Natural killer cell treated with Interleukin-12 subunit alpha and Interleukin-12 subunit beta and Interleukin-15 and Interleukin-18, amount 100 ng/mL, for 72 hours (primary cell): ENCODE measurements at places on chromosomes 11 and 22.

GRCh38 chr11:102320679-102321078, 3.4 kb downstream of the BIRC3 start:
- no peak for DNase-seq

- DNase-seq = no peak
Measured at GRCh38 chr11:134349109-134349801, 17.5 kb downstream of the GLB1L2 start.

DNA sequence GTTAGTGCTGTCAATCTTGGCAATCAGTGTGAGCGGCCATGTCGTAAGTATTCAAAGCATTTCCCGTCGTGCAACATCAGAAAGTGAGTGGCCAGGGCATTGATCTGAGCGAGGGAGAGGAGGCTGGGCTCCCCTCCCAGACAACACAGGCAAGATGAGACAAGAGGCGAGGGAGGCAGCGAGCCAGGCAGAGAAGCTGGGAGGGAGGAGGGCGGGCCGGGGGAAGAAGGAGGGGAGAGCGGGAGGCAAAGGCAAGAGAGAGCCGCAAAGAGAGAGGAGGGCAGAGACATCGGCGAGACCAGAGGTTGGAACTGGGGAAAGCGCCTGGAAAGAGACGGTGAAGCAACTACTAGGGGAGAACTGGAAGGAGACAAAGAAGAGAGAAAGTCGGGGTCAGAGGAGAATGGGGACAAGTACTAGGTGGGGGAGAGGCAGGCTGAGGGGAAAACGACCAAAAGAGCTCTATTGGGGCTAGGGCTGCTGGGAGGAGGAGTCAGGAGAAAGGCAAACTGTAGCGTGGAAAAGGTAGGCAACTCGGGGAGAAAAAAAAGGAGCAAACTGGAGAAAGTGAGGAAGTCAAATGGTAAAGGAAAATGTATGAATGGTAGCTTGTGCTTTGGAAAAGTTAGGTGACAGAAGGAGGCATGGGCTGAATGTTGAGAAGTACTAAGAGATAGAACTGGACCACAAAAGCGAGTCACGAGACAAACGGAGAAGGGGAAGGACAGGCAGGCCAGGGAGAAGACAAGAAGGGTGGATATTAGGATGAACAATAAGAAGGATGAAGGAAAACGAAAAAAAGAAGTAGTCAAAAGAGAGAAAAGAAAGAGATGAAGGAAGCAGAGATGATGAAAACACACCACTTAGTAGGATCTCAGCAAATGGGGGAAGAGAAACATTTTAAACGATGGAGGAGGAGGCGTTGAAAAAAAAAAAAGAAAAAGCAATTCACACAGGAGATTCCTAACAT, 130.5 kb upstream of the C11orf58 start:
- DNase-seq = no peak

GRCh38 chr11:70601861-70602538, 203.7 kb downstream of the CTTN start:
- no peak for DNase-seq

DNA sequence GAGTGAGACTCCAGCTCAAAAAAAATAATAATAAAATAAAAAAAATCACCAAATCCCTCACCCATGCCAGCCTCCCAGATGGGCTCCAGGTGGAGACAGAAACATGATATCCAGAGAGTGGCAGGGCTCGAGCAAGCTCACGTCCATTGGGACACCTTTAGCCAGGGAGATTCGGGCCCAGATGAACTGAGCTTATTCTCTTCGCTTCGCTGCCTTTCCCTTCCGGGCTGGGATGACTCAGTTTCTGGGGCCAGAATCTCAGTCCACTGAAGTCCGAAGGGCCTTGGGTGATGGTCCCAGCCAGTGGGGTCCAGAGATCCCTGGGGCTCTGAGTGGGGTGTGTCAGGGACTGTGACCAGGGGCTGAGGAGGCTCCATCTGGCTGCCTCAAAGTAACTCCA, 23.0 kb upstream of the MYEOV start:
- DNase-seq = no peak

DNA sequence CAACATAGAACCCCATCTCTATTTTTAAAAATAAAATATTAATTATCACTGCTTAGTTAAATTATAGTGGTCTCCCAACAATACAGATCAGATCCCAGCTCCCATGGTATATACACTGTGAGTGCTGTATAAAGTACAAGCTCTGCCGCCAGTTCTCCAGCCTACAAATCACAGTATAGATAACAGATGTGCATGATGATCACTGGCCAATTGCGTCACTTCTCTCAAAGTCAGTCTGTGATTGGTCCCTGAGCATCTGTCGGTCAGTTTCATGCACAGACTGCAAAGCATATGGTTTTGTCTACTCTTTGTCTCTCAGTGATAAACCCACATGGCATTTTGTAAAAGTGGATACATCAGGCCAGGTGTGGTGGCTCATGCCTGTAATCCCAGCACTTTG, 15.7 kb downstream of the PPARA start:
- no peak for DNase-seq

DNA sequence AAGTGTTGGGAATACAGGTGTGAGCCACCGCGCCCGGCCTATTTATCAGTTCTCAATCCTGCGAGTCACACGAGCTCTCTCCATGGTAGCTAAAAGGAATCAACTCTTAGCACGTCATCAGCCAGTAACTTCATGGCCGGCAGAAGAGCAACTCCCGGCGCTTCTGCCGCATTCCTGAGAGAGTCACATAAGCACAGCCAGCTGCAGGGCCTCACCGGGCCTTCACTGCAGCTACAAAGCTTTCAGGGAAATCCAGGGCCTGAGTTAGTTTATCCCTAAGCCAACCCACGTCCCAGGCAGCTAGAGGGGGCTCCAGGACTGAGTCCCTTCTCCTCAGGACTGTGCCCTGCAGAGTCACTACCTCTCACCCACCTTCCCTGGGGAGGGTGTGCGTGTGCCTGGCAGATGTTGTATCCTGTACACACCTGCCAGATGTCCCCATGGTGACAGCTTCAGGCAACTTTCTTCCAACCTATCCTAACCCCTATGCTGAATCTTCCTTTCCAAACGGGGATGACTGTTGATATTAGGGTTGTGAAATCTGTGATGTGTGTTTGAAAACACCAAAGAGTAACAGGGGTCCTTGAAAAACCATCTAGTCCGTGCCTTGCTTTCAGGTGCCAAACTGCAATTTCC, 45.9 kb upstream of the ARFGAP3 start:
- no peak for DNase-seq

DNA sequence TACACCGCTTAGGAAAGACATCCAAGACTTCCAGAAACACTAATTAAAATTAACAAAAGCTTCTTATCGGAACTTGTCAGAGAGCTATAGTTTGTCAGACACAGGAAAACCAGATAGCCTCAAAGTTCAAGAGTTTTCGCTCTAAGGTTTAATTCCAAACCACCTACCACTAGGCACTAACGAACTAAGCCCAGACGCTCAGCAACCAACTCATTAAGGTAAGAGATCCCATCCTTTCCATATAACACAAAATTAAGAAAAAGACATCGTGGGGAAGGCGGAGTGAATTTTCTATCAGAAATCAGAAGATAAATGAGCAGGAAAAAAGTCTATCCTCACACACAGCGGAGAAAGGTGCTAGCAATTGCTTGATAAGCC, 382 bp downstream of the IMMP1L start:
- DNase-seq = no peak

- DNase-seq = peak; percentile 87
Measured at GRCh38 chr11:59753650-59754493, 1.3 kb upstream of the STX3 start.

DNA sequence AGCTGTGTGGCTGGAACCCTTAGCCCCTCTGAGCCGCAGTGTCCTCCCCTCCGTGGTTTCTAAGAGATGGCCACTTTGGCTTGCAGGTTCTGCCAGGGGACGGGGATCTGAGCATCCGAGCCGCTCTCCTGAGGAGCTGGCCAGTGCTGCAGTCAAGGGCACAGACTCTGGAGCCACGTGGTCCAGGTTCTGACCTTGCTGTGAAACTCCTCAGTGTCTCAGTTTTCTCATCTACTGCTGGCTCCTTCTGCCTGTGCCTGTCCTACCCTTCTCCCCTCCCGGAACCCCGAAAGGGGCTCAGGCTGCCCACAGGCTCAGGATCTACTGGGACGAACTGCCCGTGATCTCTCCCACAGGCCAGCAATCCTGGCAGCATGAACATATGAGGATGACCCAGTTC, 65.4 kb upstream of the TTLL12 start:
- no peak for DNase-seq

DNA sequence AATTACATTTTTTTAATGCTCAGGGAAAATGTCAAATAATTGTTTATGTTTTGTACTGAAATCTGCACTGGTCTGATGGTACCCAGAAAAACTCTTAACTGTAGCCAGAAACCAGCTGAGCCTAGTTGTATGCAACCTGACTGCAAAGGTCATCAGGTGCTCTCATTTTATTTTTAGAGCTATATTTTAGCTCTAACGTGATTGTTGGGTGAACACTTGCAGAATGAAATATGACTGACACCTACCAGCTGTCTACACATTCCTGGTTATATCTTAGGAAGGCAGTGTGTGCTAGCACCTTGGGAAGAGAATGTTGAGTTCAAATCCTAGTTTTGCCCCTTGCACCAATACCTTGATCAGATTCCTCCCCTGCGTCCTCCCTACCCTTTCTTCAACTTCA, 23.6 kb downstream of the PTPRJ start:
- DNase-seq = no peak

DNA sequence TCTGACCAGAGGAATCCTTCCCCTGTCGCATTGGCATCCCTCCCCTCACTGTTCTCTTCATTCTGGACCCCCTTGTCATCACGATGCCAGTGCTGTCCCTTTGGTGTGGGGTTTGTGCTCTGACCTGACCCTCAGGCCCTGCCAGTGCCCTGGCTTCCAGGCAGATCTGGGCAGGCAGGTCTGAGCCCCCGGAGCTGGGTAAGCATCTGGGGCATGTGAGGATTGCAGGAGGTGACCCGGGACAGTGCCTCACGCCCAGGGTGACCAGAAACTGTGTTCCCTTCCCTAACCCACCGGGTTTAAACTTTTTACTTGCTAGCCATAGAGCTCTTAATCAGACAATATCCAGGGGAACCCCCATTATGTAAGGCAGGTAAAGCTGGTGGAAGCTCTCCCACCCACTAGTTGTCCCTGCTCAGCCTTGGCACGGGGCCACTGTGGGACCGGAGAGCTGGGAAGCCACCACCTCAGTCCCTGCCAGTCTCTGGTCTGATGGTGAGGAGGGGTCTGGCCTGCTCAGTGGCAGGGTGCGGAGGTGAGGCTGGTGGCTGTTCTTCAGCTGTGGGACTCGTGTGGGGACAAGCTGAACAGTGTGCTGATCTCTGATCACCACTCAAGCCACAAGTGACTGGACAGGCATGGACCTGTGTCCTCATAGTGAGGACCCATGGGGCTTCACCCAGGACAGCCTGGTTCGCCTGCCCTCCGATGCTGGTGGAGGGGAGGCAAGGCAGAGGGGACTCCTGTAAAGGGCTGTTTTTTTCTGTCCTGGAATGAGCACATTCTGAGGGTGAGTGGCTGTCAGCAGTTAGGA, 38.0 kb downstream of the BCR start:
- DNase-seq = peak; percentile 53

DNA sequence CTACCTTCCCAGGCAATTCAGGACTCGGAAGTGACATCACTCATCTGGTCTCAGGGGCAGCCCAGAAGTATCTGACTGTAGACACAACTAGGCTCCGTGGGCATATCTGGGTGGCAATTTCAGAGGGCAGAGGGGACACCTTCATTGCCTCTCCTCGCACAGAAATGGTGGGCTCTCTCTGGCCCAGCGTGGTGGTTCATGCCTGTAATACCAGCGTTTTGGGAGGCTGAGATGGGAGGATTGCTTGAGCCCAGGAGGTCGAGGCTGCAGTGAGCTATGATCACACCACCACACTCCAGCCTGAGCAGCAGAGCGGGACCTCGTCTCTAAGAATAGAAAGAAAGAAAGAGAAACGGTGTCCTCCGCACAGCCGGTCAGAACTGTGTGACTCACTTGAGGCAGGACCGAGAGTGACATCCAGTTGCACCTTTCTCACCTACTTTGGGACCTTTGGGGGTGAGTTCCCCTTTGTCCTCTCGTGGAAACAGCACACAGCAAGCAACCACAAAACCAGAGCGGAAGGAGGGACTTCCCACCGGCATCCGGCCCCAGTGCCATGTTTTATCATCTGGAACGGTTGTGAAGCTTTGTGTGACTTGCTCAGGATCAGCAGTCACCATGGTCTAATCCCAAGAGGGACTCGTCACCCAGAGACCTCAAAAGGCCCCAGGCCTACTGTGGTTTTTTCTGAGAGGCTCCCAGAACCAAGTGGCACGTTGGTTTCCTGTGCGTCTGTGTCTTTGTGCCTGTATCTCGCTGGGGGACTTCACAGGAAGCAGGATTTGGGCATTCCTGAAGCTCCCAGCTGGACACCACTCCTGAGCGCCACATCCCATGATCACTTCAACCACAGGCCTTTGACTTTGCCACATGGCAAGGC, 38.4 kb upstream of the EMID1 start:
- DNase-seq = peak; percentile 87

DNA sequence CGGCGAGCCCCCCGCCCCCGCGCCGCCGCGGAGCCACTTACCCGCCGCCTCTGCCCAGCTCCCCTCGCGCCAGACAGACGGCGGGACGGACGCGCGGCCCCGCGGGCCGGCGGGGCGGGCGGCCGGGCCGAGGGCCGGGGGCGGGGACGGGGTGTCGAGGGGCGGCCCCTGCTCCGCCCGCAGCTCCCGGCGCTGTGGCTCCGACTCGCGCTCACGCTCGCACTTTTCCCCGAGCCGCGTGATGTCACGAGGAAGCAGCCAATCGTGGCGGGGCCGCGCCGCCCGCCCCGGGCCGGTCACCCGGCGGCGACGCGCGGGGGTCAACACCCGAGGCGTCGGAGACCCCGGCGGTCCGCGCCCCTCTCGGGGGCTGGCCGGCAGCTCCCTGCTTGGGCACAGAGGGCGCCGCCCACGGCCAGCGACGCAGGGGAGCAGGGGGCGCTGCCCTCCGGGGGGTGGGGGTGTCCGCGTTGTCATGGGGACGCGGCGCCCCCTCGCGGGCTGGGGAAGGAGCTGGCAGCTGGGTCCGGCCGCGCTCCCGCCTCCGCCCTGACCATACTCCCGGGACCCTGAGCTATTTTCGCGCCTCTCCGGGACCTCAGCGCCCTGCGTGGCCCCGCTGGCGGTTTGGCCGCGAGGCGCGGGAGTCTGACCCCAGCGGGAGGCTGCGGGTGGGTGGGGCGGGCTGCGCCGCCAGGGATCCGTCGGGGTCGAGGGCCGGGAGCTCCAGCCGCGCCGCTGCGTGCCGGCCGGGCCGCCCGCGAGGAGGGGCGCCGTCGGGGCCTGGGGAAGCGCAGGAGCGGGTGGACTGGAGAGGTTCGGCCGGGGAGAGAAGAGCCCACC, at the start of gene CHRM4:
TSS of gene CHRM4 (minus strand) at position 199 of the 843 bp plus-strand sequence. CDS start 5,219 bp downstream, outside the sequence.
- no peak for DNase-seq

- DNase-seq = no peak
Measured at GRCh38 chr22:43487311-43488030, 75.7 kb downstream of the MPPED1 start.

- no peak for DNase-seq
Measured at GRCh38 chr22:29030618-29031226, 30.9 kb downstream of the C22orf31 start.

DNA sequence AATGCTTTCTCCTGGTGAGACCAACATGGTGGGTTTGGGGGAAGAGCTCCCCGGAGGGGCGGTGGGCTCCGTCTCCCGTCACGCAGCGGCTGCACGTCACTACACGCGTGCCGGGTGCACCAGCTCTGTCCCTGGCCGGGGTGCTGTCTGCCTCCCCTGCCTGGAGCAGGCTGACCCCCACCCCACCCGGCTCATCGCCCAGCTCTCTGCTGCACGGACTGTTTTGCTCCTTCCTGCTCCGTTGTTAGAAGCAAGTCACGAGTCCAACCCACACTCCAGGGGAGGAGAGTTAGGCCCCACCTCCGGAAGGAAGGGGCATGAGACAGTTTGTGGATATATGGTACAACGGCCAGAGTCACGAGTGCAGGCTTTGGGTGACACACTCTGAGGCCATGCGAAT, 364.9 kb downstream of the BRD1 start:
- no peak for DNase-seq

GRCh38 chr11:102843489-102843888, at the start of gene MMP3:
Gene MMP3, minus strand, starts transcription at chr11:102843609. Its CDS starts 63 bp downstream, at chr11:102843546.
- no peak for DNase-seq
